LHCN-M2 (cell line): ENCODE measurements at places on chromosomes 13 and 19. TPM values are rescaled to one million over a fixed set of nuclear protein-coding genes. Genes with fewer than 3 reads are reported as not detected.

GRCh38 chr19:14248578-14249011 lies 42.6 kb upstream of the ADGRL1 start:
- peak; percentile 35 for DNase-seq

- no peak for DNase-seq
Measured at GRCh38 chr19:3480383-3481091, at the start of gene SMIM24. TSS of gene SMIM24 (minus strand) at chr19:3480525. CDS start at chr19:3480463, 62 bp downstream.

GRCh38 chr13:42474954-42475353 lies 99.0 kb upstream of the TNFSF11 start:
- DNase-seq, result no peak

- DNase-seq, result no peak
Measured at GRCh38 chr19:34686455-34686854, 9.0 kb downstream of the ZNF302 start.

Gene ADGRE3
- total RNA-seq, result not detected in 2 replicates

Gene SIGLEC11
- total RNA-seq, result not detected in 2 replicates

Gene CYP2A7
- total RNA-seq, result not detected in 2 replicates

DNA sequence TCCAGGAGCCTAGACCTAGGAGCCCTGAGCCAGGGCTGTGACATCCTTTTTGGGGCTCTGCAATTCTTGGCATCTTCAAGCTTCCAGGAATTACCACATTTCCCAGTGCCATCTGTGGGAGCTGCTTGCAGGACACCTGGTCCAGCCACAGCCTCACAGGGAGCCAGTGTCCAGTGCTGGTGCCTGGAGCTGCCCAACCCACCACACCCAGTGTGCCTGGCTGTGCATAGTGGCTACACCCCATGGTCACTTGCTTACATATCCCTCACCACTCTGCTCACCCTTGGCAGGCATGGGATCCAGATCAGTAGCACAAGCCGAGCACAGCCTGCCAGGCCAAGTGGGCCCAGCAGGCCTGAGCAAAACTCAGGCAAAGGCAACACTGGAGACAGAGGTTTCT lies 2151.4 kb upstream of the PCDH20 start:
- no peak for DNase-seq

DNA sequence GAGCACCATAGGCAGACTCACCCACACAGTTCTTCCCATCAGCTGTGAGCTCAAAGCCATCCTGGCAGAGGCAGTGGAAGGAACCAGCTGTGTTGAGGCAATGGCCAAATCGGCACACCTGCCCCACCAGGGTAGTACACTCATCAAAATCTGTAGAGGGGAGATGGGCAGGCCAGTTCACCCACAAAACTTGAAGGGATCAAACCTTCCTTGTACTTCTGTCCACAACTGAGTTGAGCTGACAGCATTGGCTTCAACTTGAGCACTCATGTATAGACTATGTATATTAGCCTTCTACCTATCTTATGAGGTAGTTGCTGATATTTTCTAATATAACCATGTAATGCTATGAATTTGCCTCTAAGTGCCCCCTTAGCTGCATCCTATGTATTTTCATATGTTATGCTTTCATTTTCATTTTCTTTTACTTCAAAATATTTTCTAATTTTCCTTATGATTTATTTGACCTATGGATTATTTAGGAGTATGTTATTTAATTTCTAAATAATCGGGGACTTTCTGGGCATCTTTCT lies 42.9 kb downstream of the CCL25 start:
- DNase-seq, result no peak

Gene SAFB
- 21.2 and 45.7 TPM in 2 replicates for total RNA-seq

- no peak for DNase-seq
Measured at GRCh38 chr19:871446-872265, 12.2 kb downstream of the CFD start.

DNA sequence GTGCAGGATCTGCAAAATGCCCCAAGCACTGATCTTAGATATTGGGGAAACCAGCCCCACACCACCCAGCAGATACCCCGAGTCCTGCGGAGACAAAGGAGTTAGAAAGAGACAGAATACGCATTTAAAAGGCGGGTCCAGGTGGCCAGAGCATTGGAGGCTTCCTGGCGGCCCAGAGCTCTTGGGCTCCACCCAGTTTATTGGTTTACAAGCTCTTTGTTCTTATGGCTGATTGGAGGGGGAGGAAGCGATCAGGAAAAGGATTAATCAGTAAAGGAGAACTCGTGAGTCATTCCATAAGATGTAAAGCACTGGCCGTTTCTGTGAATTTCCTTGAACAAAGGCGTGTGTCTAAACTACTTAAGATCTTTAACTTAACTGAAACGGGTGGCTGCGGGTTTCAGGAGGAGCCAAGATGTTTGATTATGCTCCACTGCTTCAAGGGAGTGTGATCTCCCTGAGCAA lies 926 bp downstream of the ZNF587 start:
- DNase-seq, result peak; percentile 36

DNA sequence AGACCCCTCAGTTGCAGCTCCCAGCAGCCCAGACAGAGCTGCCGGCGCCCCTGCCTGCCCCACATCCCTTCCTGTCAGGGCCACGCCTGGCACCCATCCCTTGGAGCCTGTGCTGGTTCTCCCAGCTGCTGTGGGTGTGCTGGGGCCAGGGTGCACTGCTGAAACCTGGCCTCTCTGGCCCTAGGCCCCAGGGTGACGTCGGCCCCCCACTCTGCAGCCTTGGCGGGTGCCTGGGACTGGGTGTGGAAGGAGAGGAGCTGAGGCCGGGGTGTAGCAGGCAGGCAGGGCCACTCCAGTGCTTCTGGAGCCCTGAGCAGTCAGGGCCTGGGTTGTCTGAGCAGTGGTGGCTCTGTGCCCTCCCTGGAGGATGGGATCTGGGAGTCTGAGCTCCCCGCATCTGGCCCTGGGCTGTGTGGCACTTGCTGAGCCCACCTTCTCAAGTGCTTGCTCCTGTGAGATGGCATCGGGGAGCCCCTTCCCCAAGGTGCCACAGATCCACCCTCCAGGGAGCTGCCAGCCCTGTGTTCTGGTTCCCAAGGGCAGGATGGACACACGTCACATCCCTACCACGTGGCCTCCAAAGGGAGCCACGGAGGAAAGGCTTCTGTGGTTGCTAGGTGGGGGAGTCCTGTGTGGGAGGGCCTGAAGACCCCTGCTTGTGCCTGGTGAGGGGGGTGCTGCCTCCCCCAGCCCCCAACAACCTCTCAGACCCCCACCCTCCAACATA lies 5.2 kb downstream of the PLEKHJ1 start:
- no peak for DNase-seq

Gene NFIX
- total RNA-seq, result 9.2 and 13.9 TPM in 2 replicates

Gene CIC
- total RNA-seq, result 28.6 and 30.5 TPM in 2 replicates

GRCh38 chr13:88802886-88803285 lies 1131.7 kb downstream of the SLITRK5 start:
- no peak for DNase-seq

Gene RFX1
- total RNA-seq, result 2.2 and 2.5 TPM in 2 replicates

GRCh38 chr13:44686531-44686934 lies 110.4 kb upstream of the TSC22D1 start:
- DNase-seq, result no peak

GRCh38 chr13:40530961-40531360 lies 135.5 kb downstream of the FOXO1 start:
- no peak for DNase-seq

- no peak for DNase-seq
Measured at GRCh38 chr19:57637379-57637778, 4.4 kb downstream of the ZNF211 start.

GRCh38 chr19:287381-287871 lies 3.8 kb downstream of the PLPP2 start:
- no peak for DNase-seq

GRCh38 chr13:29749401-29750182 lies 100.8 kb downstream of the UBL3 start:
- DNase-seq, result peak; percentile 2
